ENCODE measurements at places on chromosomes 1 and 21.

DNA sequence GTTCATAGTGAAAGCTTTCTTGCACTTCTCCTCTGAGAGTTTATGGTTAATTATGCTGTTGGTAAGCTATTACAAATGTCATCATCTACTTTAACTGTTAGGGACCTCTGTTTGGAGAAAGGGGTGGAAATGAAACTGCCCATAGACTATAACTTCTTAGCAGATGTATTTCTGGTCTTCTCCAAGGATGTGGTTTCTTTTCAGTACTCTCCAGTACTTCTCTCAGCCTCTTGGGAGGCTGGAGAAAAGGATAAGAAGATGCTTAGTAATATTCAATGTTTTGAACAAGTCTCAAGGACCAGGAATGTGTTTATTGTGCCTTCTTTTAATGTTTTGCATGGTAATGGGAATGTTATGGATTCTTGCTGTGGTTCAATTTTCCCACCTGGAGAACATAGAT, 60.4 kb downstream of the LAMC2 start:
- no peak for DNase-seq

DNA sequence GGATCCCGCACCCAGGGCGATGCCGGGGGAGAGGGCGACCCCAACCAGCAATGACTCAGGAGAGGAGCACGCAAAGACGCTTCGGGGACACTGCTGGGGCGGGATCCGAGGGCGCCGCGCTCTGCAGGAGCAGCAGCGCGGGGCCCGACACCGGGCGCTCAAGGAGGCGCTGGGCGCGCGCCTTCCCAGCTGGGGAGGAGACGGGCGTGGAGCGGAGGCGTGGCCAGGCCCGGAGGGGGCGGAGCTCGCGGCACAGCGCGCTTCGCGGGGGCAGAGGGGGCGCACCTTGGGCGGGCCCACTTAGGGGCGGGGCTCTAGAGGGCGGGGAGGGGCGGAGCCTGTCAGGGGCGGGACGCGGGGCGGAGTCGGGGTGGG, 369 bp downstream of the SUMO3 start:
- peak; percentile 88 for DNase-seq

DNA sequence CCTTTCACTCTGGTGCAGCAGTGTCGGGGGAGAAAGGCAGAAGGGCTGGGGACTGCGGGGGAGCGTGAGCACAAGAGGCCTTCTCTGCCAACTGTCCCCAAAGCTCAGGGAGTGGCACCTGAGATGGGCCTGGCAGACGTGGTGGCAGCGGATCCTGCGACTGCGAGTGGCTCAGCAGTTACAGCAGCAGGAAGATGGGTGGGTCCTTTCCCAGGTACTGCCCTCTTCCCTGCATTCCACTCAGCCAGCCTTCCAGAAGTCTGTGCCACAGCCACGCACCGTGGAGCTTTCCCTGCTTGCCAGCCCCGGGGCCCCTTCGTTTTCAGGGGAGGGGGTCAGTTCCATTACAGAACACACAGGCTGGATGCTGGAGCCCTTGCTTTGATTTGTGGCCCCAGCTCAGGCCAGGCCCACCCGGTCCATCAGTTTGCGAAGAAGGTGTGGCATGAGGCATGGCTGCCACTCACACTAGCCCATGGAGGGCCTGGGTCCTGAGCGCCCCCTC, 17.2 kb downstream of the MTHFR start:
- no peak for DNase-seq

- DNase-seq, result no peak
Measured at GRCh38 chr1:198212675-198213074, 55.9 kb downstream of the NEK7 start.

- no peak for DNase-seq
Measured at GRCh38 chr21:26007951-26008498, 162.5 kb downstream of the APP start.

DNA sequence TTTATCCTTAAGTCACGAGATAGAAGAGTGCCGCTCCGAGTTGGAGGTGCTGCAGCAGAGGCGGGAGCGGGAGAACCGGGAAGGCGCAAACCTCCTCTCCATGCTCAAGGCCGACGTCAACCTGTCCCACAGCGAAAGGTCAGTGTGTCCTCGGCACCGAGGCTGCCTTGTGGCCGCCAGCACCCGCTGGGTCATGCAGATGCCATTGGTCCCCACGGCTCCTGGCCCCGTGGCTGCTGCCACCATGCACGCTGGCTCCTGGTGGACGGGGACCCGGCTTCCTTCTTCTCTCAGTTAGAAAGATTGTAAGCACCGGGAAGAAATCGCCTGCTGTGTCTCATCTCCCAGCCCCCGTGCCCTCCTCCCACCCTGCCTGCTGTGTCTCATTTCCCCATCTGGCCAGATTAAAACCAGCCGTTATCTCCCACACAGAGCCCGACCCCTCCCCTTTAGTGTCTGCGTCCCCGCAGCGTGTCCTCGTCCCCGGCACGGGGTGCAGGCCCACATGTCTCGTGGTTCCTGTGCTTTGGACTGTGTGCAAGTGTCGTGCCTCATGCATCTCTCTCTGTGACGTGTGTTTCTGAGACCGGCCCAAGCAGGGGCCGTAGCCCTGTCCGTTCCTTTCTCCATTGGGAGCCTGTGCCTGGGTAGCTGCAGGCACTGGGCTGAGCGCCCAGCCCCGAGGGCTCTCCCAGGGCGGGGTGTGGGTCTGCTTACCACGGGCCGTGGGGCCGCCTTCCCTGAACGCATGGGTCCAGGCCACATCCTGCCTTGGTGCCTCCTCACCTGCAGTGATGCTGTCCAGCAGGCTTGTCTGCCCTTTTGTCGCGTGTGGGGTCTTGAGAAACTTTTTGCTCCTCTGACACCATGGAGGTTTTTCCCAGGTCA, 62.1 kb downstream of the PCNT start:
- no peak for DNase-seq

GRCh38 chr1:119815361-119815760, 4.1 kb upstream of the REG4 start:
- DNase-seq, result no peak

- DNase-seq, result no peak
Measured at GRCh38 chr1:228792601-228793000, 57.3 kb downstream of the RHOU start.

DNA sequence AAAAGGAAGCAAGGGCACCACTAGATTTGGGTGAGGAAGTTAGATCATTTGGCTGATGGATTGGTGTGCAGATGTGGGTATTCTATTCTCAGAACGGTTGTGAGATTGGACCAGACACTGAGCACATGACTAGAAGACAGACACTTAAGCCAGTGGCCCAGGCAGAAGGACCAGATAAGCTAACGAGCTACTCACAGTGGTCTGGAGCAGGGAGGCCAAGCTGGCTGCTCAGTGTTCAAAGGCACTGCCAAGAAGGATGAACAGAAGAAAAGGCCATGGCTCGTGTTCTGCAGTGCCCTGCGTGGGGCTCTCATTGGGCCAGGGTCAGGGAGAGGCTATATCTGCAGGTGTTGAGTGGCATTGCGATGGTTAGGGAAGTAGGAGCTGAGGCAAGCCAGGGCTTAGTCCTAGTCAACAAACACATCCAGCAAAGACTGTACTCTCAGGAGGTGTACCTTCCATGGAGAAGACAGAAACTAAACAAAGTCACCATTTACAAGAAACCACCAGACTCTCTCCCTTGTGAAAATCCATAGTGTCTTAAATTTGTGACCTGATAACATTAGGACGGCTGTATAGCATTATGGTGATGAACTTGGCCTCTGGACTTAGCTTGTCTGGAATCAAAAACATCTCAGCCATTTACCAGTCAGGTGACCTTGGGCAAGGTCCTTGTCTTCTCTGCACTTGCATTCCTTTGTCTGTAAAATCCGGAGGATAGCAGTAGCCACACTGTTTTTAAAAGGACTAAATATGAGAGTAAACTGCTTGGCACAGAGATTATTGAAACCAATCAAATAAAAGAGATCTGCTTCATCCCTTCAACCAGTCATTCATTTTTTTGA, 274.5 kb downstream of the SIPA1L2 start:
- no peak for DNase-seq

GRCh38 chr1:17507915-17508314, 31.6 kb upstream of the ARHGEF10L start:
- no peak for DNase-seq

- no peak for DNase-seq
Measured at GRCh38 chr1:227378871-227379554, 60.7 kb upstream of the CDC42BPA start.

DNA sequence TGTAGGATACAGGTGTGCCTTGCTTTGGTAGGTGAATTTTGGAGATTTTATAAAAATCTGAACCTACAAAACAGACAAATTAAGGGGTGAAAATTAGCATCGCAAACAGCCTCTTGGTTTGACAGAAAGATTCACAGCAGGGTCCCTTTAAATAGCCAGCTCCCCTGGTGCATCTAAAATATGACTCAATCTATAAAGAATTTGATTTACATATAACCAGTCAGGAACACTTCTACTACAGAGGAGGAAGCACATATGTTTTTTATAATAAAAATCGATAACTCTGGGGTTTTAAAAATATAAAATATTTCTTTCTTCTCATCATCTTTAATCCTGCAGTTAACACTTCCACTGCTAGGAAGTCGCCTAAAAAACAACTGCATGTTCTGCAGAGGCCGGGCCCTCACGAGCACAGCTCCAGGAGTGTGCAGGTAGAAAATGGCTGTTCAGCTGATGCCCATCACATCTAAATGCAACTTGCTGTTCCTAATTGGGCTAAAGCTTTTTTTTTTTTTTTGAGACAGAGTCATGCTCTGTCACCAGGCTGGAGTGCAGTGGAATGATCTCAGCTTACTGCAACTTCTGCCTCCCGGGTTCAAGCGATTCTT, 203.4 kb downstream of the HS2ST1 start:
- DNase-seq, result no peak

GRCh38 chr1:78617615-78618026, 2.6 kb upstream of the IFI44L start:
- peak; percentile 29 for DNase-seq

GRCh38 chr1:72397786-72398185, 115.4 kb upstream of the NEGR1 start:
- DNase-seq, result no peak

DNA sequence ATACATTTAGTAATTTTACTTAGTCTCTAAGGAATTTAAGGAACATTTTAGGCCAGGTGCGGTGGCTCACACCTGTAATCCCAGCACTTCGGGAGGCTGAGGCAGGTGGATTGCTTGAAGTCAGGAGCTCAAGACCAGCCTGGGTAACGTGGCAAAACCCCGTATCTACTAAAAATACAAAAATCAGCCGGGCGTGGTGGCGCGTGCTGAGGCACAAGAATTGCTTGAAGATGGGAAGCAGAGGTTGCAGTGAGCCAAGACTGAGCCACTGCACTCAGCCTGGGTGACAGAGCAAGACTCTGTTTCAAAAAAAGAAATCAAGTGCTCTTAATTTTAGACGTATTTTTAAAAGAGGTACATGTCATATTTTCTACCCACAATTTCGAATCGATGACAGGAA, 3.3 kb downstream of the NDC1 start:
- no peak for DNase-seq

All from T-helper 1 cell (primary cell).